ENCODE measurements at places on chromosomes 7 and 10.

- peak; percentile 96 for DNase-seq
Measured at GRCh38 chr7:2508327-2509215, 11.0 kb upstream of the LFNG start.

- DNase-seq = no peak
Measured at GRCh38 chr7:123601530-123601929, at the start of gene ASB15. Gene ASB15, plus strand, starts transcription at chr7:123601821. Its CDS starts 12,682 bp downstream, at chr7:123614503.

DNA sequence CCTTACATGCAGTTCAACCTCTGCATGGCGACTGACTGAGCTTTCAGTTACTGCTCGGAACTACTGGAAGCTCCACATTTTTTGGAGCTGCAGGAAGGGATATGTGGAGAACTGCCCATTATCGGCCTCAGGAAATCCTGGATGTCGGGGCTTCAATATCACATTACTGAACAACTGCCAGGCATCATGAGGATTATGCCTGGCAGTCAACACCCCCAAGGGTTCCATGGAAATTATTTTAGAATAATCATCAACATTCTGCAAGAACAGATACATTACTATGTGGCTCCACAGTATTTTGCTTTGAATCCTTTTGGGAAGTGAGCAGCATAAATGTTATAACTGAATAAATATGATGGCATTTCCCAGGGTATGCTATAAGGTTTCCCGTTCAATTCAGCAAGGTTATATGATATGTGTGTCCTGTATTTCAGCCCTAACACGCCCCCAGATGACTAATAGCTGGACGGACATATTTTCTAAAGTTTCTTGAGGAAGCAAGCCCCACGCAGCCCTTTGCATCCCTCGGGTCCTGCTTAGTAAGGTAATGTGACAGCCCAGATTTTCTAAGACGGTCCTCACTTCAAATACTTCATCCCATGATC lies 53.0 kb upstream of the OPALIN start:
- DNase-seq = no peak

DNA sequence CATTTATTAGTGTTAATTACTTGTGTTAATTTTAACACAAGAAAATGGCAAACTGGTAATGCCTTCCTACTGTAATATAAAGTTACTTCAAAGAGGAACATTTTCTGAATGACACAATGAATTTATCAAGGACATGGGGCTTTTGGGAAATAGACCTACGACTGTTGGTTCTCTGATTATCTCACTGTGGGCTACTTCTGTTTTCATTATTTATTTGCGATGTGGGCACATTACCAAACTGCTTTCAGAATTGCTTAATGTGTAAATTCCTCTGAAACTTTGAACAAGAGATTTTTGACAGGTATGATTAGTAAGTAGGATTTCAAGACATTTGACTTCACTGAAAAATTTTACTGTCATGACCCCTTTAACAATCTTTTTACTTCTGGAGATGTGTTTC lies 535.6 kb downstream of the CNTNAP2 start:
- no peak for DNase-seq

- no peak for DNase-seq
Measured at GRCh38 chr10:96073722-96074121, 30.3 kb downstream of the CCNJ start.

- no peak for DNase-seq
Measured at GRCh38 chr10:113557903-113558321, 5.1 kb downstream of the HABP2 start.

DNA sequence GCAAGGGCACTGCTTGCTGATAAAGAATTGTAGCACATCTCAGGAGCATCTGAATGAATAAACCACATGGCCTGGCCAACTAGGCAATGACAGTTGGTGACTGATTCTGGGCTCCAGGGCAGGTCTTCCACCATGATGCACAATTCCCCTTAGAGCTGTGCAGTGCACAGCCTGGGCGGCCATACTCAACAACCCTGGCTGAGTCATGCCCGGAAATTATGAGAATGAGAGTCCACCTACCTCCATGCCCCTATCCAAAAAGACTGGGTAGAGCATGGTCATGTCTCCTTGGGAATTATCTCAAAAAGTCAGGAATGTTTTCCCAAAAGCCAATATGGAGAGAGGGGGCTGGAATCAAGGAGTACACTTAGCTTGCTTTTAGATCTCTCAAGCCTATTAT lies 425.6 kb downstream of the PLXNA4 start:
- no peak for DNase-seq

DNA sequence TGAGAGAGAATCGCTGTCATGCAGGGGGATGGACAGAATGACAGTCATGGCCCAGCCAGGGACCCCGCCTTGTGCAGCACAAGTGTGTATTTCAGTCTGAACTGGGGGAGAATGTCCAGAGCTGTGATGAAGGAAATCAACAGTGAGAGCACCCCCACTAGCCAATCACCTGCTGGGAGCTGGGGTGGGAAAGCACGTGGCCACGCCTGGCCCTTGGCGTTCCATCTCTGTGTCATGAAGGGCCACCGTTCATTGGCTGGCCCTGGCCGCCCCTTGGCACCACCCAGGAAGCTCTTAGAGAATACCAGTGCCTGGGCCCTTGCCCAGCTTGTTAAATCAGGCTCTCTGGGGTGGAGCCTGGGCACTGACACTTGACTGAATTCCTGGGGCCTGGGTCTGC lies 22.8 kb downstream of the GRID1 start:
- DNase-seq = no peak

DNA sequence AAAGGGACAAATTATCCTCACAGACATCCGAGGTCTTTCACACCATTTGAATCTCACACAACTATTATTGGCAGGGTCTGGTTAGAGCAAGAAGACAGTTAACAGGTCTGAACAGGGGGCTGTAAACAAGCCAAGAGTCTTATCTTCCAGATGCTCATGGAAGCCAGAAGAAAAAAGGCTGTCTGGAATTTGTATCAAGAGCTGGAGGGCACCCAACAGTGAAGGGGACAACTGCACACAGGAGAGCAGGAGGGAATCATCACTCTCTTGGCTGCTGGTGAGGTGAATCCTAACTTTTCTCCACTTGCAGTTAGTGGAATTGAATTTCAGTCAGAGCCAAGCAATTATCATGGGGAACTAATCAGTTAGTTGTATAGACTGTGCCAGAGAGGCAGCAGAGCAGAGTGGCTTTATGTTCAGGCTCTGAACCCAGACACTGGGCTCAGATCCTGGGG lies 880.2 kb upstream of the AUTS2 start:
- no peak for DNase-seq

DNA sequence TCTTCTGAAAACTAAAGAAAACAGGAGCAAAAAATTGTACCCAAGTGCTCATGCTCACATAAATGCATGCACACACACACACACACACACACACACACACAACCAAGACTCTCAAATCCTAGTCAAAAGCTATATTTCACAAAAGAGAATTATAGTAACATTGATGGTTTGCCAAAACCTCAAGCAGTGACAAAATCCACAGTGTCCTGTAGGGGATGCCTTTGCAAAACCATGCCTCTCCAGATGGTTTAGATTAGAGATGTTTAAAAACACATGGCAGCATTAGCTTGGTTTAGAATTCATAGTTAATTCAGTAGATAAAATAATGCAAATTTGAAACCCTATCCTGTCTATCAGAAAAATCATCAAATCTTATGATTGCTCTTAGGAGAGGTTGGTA lies 232.2 kb downstream of the DYNC1I1 start:
- DNase-seq = no peak

DNA sequence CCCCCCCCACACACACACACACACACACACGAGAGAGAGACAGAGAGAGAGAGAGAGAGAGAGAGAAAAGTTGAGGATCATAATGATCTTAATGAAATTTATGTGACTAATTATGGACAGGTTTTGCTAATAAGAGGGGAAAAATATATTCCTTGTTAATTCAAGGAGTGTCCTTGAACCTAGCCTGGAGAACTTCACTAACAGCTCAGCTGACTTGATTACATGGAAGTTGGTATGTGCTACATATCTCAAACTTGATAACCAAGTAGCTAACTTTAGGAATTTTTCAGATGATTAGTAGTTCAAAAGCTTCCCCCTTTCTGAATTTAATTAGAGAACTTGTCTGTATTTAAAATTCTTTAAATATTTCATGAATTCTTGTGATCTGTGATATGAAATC lies 15.3 kb downstream of the SLF2 start:
- no peak for DNase-seq

- peak; percentile 35 for DNase-seq
Measured at GRCh38 chr7:29330136-29330535, 135.6 kb downstream of the CHN2 start.

GRCh38 chr7:155918720-155919390 lies 106.6 kb upstream of the SHH start:
- no peak for DNase-seq

DNA sequence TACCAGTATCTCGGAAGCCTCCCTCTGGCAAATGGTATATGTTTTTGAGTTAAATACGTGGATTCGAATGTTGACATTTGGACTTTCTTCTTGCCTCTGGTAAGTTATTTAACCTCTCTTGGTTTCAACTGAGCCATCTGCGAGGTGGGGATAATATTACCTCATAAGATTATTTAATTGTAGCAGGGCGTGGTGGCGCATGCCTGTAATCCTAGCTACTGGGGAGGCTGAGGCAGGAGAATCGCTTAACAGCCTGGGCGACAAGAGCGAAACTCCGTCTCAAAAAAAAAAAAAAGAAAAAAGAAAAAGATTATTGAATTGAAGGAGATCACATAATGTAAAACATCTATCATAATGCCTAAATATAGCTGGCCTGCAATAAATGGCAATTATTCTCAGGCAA lies 396 bp upstream of the TAF5 start:
- DNase-seq = peak; percentile 50

DNA sequence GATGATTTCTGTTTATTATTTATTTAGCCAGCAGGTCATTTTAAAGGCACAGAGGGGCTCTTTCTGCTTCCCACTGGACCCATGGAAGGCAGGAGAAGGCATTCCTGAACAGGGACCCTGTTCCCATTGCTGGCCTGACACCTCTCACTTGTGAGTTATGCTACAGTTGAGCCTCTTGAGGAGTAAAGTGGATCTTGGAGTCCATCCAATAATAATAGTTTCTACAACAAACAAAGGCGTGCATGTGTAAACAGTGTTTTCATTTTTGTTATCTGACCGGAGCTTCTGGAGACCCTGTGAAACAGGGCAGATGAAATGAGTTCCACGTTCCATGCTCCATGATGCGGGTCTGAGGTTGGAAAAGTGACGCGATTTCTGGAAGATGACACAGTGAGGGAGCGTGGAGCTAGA lies 127.3 kb upstream of the HABP2 start:
- peak; percentile 94 for DNase-seq

DNA sequence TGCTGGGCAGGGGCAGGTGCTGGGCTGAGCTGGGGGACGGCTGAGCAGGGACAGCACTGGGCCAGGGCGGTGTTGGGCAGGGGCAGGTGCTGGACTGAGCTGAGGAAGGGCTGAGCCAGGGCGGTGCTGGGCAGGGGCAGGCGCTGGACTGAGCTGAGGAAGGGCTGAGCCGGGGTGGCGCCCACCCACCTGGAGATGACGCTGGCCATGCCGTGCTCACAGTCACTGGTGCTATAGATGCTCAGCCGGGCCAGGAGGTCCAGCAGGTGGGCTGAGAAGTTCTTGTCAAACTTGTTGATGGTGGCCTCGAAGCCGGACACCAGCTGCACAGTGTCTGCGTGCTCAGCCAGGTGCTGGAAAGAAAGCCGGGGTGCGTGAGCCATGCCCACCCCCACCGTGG lies 4.4 kb upstream of the ADAM8 start:
- DNase-seq = no peak

DNA sequence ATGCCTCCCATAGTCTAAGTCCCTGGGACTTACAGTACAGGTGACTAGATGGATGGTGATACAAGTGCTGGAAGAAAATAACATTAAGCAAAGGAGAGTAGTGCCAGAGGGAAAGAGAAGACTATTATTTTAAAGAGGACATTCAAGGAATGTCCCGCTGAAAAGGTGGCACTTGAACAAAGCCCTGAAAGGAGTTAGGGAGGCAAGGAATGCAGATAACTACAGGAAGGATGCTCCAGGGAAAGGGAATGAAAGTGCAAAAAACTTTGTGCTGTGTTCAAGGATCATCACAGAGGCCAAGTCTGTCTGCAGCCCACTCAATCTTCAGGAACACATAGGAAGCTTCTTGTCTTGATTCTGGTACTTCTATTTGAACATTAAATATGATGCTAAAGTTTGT lies 14.9 kb downstream of the ANKMY2 start:
- DNase-seq = no peak

DNA sequence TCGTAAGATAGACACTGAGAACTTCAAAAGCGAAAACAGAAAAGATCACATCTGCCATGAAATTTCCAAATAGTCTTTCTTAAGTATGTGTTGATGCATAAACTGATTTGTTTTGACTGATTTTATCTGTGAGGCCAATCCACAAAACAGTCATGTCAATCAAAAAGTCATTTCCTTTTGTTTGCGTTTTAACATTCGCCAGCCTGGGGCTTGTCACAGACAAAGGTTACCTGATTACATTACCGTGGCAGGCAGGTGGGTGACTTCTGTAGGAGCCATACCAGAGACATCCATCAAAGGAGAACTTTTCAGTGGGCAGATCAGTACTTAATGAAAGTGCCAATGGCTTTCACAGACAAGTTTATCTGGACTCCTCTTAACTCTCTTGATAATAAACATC lies 45.5 kb upstream of the BET1 start:
- no peak for DNase-seq

DNA sequence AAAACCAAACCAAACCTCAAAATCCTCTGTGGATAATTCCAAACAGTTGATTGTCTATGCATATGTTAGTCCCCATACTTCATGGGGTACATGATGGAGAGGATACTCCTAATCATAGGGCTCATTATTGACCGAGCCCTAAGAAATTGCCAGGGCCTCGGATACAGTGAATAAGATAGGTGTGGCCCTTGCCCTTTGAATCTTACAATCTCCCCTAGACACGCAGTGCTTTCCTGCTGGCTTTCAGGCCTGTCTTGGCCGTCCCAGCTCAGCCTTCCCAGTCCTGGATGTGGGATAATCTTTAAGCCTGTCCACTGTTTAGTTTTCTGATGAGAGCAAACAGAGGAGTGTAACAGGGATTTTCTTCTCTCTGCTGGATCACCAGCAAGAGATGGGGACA lies 161.8 kb downstream of the TMEM178B start:
- DNase-seq = no peak

GRCh38 chr10:17703706-17704105 lies 48.3 kb upstream of the TMEM236 start:
- no peak for DNase-seq

DNA sequence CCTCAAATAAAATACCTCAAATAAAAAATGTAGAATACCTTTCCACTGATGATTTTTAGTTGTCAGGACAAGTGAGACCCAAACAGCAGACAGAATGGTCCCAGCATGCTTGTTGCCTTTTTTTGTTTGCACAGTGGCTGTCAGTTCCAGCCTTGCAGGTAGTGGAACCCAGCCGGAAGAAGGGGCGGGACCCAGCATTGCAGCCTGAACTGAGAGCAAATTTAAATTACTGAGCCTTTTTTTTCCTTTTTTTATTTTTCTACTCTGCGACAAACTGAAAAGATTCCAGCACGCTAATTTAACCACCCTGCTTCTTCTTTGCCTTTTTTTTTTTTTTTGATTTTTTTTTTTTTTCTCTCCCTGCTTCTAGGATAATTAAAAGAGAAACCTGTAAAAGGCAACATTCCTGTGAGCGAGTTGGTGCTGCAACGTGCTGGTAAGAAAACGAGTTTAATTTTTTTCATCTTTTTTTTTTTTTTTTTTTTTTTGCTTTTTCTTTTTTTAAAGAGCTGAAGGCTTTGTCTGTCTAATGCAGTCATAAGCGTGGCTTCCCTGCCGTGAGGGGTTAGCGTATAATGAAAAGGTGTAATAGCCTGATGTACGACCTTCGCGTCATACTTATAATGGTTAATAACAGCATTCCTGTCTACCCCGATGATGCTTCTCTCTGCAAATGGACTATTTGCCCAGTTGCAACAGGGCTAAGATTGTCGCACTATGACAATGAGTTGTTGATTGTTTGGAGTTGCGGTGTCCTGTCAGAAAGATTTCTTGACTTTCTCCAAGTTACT lies 555.3 kb upstream of the CELF2 start:
- DNase-seq = no peak

Measured in NCI-H510A treated with DMSO at 0.1 percent for 48 hours (cell line).